ENCODE measurements at places on chromosomes 11 and 22.
A peak's percentile ranks its signal among the peaks of the same experiment; 100 is the strongest.

- H3K27ac ChIP-seq: peak overlapping the region; percentile 96
- no peak for DNase-seq
- peaks cover 50% of the 10 kb centered on the region for H3K36me3 ChIP-seq
- peaks cover 77% of the 10 kb centered on the region for H3K4me1 ChIP-seq
- H3K4me3 ChIP-seq: peak overlapping the region; percentile 89
Observed at GRCh38 chr22:39913886-39914285, 13.0 kb downstream of the GRAP2 start.

DNA sequence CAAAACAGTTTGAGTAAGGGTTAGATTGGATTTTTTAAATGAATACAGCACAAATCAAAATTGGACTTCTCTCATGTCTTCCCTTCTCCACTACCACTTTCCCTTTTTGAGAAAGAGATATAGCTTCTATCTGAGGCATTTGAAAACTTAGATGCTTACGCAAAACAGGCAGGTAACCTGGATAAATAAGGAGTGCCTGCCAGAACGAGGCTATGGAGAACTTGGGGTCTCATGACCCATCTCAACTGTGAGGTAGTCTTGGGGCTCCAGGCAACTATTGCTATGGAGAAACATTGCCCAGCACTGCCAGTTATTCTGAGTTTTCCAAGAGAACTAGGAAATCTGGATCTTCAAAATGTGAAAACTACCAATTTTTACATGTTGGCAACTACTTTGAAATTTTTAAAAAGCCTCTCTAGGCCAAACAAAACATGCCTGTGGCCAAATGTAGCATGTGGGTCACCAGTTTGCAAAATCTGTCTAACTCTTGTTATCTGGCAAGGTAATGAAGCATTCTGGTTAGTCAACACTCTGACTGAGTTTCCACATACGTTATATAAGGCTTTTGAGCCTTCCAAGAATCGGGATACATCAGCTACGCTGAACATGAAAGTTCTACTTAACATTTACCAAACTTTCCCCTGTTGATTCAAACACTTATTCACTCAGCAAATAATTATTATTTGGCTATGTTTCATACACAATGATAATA lies 752.7 kb downstream of the KCNA4 start:
- H3K4me1 ChIP-seq: no peaks in the 10 kb centered on the region
- H3K27me3 ChIP-seq: no peaks in the 10 kb centered on the region
- H3K36me3 ChIP-seq: no peaks in the 10 kb centered on the region
- no peak overlapping the region for H3K27ac ChIP-seq
- no peak overlapping the region for H3K4me3 ChIP-seq

DNA sequence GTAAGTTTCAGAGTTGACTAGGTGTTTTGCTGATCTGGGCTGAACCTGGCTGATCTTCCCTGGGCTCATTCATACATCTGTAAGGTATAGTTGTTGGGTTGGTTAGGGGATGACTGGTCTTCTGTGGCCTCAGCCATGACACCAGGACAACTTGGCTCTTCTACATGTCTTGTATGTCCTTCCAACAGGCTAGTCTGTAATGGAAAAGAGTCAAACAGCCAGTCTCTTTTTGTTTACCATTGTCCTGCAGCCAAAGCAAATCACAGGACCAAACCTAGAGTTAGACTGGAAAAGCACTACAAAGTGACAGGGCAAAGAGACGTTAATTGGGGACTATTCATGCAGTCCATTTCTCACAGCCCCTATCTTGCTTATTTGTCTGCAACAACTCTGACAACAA lies 17.8 kb downstream of the SERPING1 start:
- DNase-seq: no peak
- no peaks in the 10 kb centered on the region for H3K36me3 ChIP-seq
- H3K27ac ChIP-seq: no peak overlapping the region
- H3K27me3 ChIP-seq: peaks cover 25% of the 10 kb centered on the region
- H3K4me3 ChIP-seq: no peak overlapping the region

- peaks cover 3% of the 10 kb centered on the region for H3K4me1 ChIP-seq
- no peaks in the 10 kb centered on the region for H3K36me3 ChIP-seq
- H3K4me3 ChIP-seq: no peak overlapping the region
- no peaks in the 10 kb centered on the region for H3K27me3 ChIP-seq
Observed at GRCh38 chr11:110367571-110367970, 62.2 kb upstream of the FDX1 start.

- H3K27ac ChIP-seq: no peak overlapping the region
- no peaks in the 10 kb centered on the region for H3K4me1 ChIP-seq
- no peaks in the 10 kb centered on the region for H3K36me3 ChIP-seq
- peaks cover 20% of the 10 kb centered on the region for H3K27me3 ChIP-seq
- no peak overlapping the region for H3K4me3 ChIP-seq
- DNase-seq: no peak
Observed at GRCh38 chr11:112553205-112553731, 292.6 kb upstream of the PLET1 start.

DNA sequence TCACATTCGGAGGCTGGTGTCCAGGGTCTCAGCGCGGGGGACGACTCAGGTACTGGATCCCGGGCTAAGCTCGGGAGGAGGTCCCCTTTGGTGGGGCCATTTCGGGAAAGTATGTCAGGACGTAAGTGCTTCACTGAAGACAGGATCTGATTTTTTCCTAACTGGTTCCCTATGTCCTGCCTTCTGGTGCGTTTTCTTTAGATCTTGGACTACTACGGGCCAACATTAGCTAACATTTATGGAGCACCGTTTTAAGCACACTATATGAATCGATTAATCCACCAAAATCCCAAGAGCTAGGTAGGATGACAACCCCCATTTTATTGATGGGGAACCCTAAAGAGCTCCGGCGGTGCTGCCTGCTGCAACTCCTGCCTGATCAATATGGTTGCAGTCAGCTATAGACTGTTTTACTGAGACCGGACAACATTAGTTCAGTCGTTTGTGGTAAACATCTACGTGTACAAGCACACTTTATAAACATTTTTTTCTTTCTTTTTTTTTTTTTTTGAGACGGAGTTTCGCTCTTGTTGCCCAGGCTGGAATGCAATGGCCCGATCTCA lies 17.0 kb upstream of the WDR74 start:
- H3K4me1 ChIP-seq: peaks cover 39% of the 10 kb centered on the region
- peak overlapping the region; percentile 94 for H3K27ac ChIP-seq
- peak overlapping the region; percentile 96 for H3K4me3 ChIP-seq
- H3K27me3 ChIP-seq: no peaks in the 10 kb centered on the region
- DNase-seq: no peak

DNA sequence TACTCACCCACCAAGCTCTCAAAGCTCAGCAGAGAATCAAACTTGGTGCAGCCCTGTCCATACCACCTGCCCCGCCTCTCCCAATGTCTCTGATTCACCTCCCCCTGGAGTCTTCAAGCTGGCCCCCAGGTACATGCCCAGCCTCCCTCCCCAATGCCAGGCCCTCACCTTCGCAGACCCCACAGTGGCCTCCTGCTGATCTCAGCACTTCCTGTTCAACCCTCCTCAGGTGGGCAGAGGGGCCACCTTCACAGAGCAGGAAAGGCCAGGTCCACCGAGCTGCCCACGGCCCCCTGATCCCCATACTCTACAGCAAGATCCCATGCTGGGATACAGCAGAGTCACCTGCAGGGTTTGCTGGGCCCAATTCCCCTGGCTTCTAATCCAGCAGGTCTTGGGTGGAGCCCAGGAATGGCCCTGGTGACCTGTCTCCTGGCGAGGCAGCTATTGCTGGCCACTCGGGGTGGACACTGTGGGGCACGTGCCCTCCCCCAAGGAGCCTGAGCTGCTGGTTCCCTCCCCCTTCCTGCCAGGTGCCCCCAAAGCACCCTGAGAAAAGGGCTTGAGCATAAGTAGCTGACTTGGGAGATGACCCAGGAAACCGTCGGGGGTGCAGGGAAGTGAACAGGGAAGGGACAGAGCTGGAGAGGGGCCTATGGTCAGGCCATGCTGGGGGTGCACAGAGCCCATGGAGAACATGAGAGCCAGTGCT lies 150.7 kb downstream of the BRD1 start:
- H3K4me3 ChIP-seq: no peak overlapping the region
- no peaks in the 10 kb centered on the region for H3K4me1 ChIP-seq
- DNase-seq: no peak
- no peaks in the 10 kb centered on the region for H3K36me3 ChIP-seq

- peaks cover 2% of the 10 kb centered on the region for H3K4me1 ChIP-seq
- H3K27ac ChIP-seq: no peak overlapping the region
- no peak for DNase-seq
- peaks cover 32% of the 10 kb centered on the region for H3K27me3 ChIP-seq
- no peak overlapping the region for H3K4me3 ChIP-seq
- H3K36me3 ChIP-seq: no peaks in the 10 kb centered on the region
Observed at GRCh38 chr11:111384494-111384893, 5.4 kb upstream of the POU2AF1 start.

- H3K4me1 ChIP-seq: no peaks in the 10 kb centered on the region
- H3K27me3 ChIP-seq: no peaks in the 10 kb centered on the region
- H3K4me3 ChIP-seq: no peak overlapping the region
Observed at GRCh38 chr11:88535916-88536547, 198.5 kb upstream of the CTSC start.

DNA sequence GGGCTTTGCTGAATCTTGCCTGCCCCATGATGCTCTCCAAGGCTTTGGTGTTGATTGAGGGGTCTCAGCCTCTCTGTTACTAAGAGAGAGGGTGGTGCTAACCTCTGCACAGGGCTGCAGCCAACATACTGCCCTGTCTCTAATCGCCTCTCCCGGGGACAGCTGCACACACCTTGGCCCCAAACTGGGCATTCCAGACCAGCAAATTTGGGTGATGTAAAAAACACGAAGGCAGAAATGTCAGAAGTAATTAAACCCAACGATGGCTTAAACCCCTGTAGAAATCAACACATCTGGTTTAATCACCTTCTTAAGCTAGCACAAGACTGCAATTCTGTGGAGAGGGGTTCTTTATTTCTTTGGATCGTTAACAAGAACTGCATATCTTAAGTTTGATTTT lies 116.5 kb downstream of the FEZ1 start:
- H3K4me3 ChIP-seq: no peak overlapping the region
- H3K27me3 ChIP-seq: peaks cover 96% of the 10 kb centered on the region
- no peak overlapping the region for H3K27ac ChIP-seq
- H3K36me3 ChIP-seq: peaks cover 2% of the 10 kb centered on the region

GRCh38 chr11:86760577-86760976 lies 39.8 kb upstream of the PRSS23 start:
- no peaks in the 10 kb centered on the region for H3K36me3 ChIP-seq
- no peak overlapping the region for H3K4me3 ChIP-seq
- H3K4me1 ChIP-seq: no peaks in the 10 kb centered on the region
- peaks cover 38% of the 10 kb centered on the region for H3K27me3 ChIP-seq
- H3K27ac ChIP-seq: no peak overlapping the region
- DNase-seq: no peak

GRCh38 chr11:134228625-134229024 lies 4.2 kb downstream of the VPS26B start:
- no peak overlapping the region for H3K27ac ChIP-seq
- H3K36me3 ChIP-seq: peaks cover 11% of the 10 kb centered on the region
- H3K4me3 ChIP-seq: peak overlapping the region; percentile 93

GRCh38 chr22:50471197-50471847 lies 3.5 kb downstream of the SBF1 start:
- H3K27me3 ChIP-seq: no peaks in the 10 kb centered on the region
- no peak for DNase-seq
- H3K27ac ChIP-seq: peak overlapping the region; percentile 95

DNA sequence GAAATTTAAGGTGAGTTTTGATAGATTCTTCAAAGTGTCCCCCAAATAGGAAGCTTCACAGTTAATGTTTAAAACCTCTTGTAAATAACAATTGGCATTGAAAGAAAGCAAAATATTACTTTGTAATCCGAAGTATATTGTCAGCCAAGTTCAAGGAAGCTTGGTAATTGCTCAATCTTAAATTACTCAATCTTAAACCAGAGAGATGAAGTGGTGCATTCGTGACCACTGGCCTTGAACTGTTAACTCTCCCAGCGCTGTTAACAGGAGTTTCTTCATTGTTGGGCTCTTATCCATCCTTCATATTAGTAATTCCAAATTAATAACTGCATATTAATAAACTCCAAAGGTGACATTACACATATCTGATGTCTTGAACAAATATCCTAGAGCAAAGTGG lies 20.6 kb upstream of the FDX1 start:
- DNase-seq: no peak
- H3K27me3 ChIP-seq: no peaks in the 10 kb centered on the region
- no peak overlapping the region for H3K27ac ChIP-seq
- no peaks in the 10 kb centered on the region for H3K4me1 ChIP-seq
- H3K4me3 ChIP-seq: no peak overlapping the region
- no peaks in the 10 kb centered on the region for H3K36me3 ChIP-seq

DNA sequence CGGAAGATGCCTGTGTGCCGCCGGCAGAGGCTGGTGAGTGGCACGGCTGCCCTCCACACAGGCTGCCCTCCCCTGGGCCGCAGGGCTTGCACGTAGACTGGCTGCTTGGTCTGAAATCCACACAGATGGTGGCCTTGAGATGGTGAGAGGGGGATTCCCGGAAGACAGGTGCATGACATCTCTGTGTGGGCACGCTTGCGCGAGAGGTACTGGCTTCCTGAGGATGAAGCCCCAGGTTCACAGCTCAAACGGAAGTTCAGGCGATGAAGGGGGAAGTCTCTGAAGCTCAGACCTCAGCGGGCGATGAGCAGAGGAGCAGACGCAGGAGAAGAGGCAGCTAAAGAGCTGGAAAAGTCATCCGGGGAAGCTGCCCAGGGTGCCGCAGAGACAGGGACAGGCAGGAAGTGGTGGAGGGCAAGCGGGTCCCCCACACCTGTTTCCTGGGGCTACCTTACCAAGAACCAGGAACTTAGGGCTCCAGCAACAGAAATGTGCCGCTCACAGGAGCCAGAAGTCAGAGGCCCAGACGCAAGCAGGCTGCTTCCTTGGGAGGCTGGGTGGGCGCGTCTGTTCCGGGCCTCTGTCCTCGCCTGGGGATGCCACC lies 7.2 kb downstream of the CRELD2 start:
- peak overlapping the region; percentile 92 for H3K27ac ChIP-seq
- peaks cover 10% of the 10 kb centered on the region for H3K36me3 ChIP-seq
- peak overlapping the region; percentile 82 for H3K4me3 ChIP-seq

GRCh38 chr11:92960886-92961285 lies 8.6 kb upstream of the MTNR1B start:
- no peaks in the 10 kb centered on the region for H3K27me3 ChIP-seq
- no peaks in the 10 kb centered on the region for H3K4me1 ChIP-seq
- H3K27ac ChIP-seq: no peak overlapping the region

- H3K27me3 ChIP-seq: peaks cover 19% of the 10 kb centered on the region
- H3K4me3 ChIP-seq: no peak overlapping the region
- H3K4me1 ChIP-seq: no peaks in the 10 kb centered on the region
- H3K36me3 ChIP-seq: no peaks in the 10 kb centered on the region
Observed at GRCh38 chr11:61645179-61645868, 34.9 kb upstream of the DAGLA start.

GRCh38 chr11:57406337-57406904 lies 16.0 kb upstream of the PRG2 start:
- H3K36me3 ChIP-seq: peaks cover 31% of the 10 kb centered on the region
- H3K4me1 ChIP-seq: no peaks in the 10 kb centered on the region
- H3K27me3 ChIP-seq: no peaks in the 10 kb centered on the region

DNA sequence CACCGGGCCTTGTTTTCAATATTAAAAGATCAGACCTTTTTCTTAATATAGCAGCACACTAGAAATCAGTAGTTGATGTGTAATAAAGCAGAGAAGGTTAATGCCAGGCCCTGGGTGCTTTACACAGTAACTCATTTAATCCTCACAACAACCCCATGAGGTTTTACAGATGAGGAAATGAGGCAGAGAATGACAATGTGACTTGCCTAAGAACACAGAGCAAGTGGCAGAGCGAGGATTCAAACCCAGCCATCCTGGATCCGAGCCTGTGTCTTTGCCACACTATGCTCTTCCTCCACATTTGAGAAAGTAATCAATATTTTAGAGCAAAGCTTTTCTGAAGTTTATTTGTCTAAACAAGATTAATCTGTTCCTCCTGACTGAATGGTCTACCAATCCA lies 7.2 kb downstream of the JAML start:
- H3K4me3 ChIP-seq: peak overlapping the region; percentile 88
- H3K27ac ChIP-seq: peak overlapping the region; percentile 94
- no peak for DNase-seq
- peaks cover 61% of the 10 kb centered on the region for H3K4me1 ChIP-seq
- no peaks in the 10 kb centered on the region for H3K27me3 ChIP-seq
- peaks cover 22% of the 10 kb centered on the region for H3K36me3 ChIP-seq

Data from effector memory CD8-positive, alpha-beta T cell (primary cell).